Cardiac ventricle fibroblast (primary cell): ENCODE measurements at places on chromosomes 16 and 17. TPM values are rescaled to one million over a fixed set of nuclear protein-coding genes. Genes with fewer than 3 reads are reported as not detected.

The CD300LB gene
- not detected in 2 replicates for total RNA-seq

The CACNG3 gene
- total RNA-seq = not detected in 2 replicates

The AATF gene
- 22.3 and 22.8 TPM in 2 replicates for total RNA-seq

The HOXB7 gene
- not detected in 2 replicates for total RNA-seq

The KRTAP9-8 gene
- total RNA-seq = not detected in 2 replicates
